Fibroblast of lung (primary cell): ENCODE measurements at places on chromosomes 2 and 18.
A peak's percentile ranks its signal among the peaks of the same experiment; 100 is the strongest.

DNA sequence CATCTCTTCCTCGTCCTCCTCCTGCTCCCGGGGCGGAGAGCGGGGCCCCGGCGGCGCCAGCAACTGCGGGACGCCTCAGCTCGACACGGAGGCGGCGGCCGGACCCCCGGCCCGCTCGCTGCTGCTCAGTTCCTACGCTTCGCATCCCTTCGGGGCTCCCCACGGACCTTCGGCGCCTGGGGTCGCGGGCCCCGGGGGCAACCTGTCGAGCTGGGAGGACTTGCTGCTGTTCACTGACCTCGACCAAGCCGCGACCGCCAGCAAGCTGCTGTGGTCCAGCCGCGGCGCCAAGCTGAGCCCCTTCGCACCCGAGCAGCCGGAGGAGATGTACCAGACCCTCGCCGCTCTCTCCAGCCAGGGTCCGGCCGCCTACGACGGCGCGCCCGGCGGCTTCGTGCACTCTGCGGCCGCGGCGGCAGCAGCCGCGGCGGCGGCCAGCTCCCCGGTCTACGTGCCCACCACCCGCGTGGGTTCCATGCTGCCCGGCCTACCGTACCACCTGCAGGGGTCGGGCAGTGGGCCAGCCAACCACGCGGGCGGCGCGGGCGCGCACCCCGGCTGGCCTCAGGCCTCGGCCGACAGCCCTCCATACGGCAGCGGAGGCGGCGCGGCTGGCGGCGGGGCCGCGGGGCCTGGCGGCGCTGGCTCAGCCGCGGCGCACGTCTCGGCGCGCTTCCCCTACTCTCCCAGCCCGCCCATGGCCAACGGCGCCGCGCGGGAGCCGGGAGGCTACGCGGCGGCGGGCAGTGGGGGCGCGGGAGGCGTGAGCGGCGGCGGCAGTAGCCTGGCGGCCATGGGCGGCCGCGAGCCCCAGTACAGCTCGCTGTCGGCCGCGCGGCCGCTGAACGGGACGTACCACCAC lies 2.1 kb downstream of the GATA6 start:
- no peak for DNase-seq

DNA sequence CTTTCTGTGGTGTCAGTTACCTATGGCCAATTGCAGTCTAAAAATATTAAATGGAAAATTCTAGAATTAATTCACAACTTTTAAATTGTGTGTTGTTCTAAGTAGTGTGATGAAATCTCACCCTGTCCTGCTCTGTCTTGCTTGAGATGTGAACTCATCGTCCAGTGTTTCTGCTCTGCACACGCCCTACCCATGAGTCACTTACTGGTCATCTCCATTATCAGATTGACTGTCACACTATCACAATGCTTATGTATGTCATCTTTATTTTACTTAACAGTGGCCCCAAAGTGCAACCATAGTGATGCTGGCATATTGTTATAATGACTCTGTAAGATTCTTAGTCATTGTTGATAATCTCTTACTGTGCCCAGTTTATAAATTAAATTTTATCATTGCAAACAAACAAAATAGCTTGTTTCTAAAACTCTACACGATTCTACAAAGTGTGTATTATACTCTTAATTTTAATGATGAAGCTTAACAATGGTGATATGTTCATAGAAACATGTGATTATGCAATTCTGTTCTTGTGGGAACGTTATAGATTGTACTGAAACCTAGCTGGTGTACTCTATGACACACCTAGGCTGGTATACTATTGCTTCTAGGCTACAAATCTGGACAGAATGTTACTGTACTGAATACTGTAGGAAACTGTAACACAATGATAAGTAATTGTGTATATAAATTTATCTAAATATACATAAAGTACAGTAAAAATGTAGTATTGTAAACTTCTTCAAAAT lies 1086.8 kb upstream of the PIK3C3 start:
- DNase-seq: peak; percentile 98

DNA sequence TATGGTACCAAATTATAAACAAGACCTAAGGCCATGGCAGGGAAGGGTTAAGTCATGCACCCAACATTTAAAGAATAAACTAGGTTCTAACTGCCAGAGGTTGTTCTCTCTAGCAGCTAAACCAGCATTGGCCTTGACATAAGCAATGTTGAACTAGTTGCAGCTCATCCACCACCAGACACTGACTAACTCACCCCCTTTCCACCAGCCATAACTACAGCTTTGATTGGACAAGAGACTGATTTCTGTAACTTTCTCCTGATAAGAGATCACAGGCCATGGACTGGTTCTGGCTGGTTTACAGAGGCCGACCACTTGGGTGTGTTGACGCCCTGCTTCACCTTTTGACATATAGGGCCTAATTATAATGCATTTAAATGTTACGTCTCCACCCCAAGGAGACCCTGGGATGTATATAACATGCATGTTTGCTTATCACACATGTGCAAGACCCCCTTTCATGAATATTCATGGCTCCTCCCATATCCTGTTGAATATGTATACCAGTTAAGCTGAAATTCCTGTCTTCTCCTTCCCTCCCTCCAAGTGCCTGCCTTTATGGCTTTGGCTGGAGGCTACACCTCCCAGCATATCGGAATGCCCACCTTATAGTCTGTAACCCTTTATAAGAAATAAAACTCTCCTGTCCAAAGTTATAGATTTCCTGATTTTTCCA lies 75.9 kb downstream of the MRPS9 start:
- DNase-seq: no peak

GRCh38 chr2:46202453-46202852 lies 94.8 kb upstream of the EPAS1 start:
- no peak for DNase-seq

GRCh38 chr2:45699032-45699658 lies 47.7 kb downstream of the PRKCE start:
- DNase-seq: peak; percentile 81

GRCh38 chr2:234136461-234136860 lies 86.0 kb downstream of the SPP2 start:
- peak; percentile 54 for DNase-seq

DNA sequence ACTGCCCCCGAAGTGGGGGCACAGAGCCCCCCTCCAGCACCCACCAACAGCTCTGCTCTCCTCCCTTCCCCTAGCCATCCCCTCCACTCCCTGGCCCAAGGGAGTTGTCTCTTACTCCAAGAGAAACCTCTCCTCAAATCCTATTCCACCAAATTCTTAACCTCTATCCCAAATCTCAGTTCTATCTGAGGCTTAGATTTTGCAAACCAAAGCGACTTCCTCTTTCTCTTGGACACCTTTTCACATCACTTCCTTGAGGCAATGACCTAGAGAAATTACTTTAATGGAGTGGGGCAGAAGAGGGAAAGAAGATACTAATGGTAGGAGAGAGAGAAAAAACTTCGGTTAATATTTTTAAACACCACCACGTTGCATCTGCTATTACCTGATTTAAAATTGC lies 167.2 kb downstream of the SS18 start:
- DNase-seq: no peak

DNA sequence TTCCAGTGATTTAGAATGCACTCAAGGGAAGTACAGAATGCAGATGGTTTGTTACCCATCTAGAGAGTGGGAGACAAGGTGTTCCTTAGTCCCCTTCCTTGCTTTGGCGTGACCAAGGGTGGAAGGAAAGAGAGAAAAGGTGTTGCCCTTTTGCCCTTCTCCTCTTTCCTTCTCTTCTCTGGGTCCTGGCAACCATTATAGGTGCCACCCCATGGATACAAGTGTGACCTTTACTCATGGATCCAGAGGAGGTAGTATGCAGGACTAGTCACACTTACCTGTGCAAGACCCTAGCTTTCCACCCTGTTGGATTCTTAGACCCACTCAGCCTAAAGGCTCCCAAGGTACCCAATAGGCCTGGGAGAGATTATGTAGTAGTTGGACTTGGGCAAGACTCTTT lies 11.6 kb upstream of the RBFA start:
- DNase-seq: peak; percentile 27

DNA sequence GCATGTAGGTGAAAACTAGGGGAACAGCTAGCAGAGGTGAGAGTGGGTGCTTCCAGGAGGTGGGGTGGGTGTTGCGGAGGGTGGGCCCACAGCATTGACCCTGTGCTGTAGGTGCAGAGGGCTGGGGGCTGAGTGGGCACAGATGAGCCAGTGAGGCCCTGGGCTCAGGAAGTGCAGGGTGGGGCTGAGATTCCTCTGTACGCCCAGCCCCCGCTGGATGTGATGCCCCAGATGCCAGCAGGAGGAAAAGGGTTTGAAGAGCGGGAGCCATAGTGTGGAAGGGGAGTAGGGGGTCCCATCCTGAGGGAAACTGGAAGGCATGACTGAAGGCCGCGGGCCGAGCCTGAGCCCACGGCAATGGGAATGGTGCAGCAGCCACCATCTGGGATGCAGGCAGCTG lies 14.1 kb upstream of the OTOS start:
- no peak for DNase-seq

DNA sequence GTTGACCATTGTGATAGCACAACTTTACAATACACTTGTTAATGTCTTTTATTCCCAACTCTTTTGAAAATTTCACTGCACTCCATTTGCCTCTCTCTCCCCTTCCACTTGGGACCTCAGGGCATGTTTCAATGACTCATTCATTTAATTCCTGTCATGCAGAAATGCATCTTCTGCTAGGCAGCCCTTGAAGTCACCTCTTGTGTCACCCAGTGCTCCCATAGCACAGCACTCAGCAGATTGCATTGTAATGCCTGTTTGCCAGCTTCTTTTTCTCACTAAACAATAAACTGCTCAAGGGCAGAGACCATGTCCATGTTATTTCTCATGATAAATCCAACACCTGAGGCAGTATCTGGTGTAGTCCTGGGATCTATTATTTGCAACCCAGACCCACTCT lies 85.9 kb upstream of the ACSL3 start:
- no peak for DNase-seq

- no peak for DNase-seq
Observed at GRCh38 chr2:148461876-148462275, 182.7 kb upstream of the EPC2 start.

GRCh38 chr2:151770995-151771394 lies 36.7 kb upstream of the NEB start:
- no peak for DNase-seq

DNA sequence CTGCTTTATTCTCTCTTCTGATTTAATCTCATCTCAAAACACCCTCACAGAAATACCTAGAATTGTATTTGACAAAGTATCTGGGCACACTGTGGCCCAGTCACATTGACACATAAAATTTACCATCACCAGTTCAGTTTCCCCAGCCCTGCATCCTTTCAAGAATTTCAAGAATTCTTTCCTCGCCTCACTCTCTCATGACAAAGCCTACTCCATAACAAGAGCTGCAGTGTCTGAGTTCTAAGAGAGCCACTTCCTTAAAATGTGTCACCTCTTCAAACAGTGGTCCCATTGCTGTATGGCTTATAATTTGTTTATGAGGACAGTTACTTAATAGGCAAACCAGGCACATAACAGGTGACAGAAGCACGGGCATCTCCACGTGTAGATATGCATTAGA lies 90.9 kb upstream of the STK39 start:
- no peak for DNase-seq

- DNase-seq: peak; percentile 98
Observed at GRCh38 chr2:101827246-101827645, 129.7 kb downstream of the MAP4K4 start.
